CD4-positive, alpha-beta memory T cell (primary cell): ENCODE measurements at places on chromosomes 4 and X.
A peak's percentile ranks its signal among the peaks of the same experiment; 100 is the strongest.

- DNase-seq, result no peak
Measured at GRCh38 chrX:121000589-121000988, 15.0 kb upstream of the CT47A1 start.

DNA sequence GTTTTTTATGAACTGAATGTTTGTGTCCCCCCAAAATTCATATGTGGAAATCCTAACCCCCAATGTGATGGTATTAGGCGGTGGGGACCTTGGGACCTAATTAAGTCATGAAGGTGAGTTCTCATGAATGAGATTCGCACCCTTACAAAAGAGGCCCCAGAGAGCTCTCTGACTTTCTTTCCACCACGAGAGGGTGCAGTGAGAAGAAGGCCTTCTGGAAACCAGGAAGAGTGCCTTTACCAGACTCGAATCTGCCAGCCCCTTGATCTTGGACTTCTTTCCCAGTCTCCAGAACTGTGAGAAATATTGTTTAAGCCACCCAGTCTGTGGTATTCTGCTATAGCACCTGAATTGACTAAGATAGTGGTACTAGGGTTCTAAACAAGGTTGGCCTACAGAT, 40.8 kb downstream of the STK26 start:
- DNase-seq, result no peak

- peak; percentile 25 for DNase-seq
Measured at GRCh38 chrX:150587585-150588503, 19.4 kb downstream of the MTM1 start.

- no peak for DNase-seq
Measured at GRCh38 chr4:129092631-129093190, 628 bp downstream of the SCLT1 start.

- DNase-seq, result no peak
Measured at GRCh38 chrX:338281-338835, 19.8 kb upstream of the GTPBP6 start.

DNA sequence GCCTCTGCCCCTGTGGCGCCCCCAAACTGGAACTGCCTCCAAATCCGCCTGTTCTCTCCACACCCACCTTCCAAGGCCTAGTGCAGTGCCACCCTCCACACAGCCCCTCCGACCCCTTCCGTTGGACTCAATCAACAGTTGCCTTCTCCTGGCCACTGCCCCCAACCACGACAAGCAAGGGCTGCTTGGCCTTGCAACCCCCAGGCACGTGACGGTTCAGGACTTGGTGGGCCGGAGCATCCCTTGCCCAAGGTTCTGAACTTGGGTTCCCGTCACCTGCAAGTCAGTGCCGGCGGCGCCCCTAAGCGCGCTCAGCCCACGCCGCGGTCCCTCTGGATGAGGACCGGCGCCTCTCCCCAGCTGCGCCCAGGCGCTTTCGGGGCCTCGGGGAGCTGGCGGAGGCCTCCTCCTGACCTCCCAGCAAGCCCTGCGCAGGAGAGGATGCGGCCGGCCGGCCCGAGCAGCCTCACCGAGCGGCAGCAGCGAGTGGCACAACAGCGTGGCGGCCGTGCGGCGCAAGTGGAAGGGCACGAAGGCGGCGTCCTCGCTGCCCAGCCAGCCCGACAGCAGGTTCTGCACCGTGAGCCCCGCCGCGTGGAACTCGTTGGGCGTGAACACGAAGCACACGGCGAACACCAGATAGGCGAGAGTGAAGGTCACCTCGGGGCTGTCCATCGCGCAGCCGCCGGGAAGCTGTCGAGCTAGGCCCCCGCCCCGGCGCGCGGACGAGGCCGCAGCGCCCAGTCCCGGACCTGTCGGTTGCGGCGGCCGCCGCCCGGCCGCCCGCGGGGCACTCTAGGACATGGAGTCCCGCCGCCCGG, 750 bp downstream of the TMEM129 start:
- DNase-seq, result peak; percentile 67

- no peak for DNase-seq
Measured at GRCh38 chrX:66931713-66932112, 292.8 kb upstream of the EDA2R start.

DNA sequence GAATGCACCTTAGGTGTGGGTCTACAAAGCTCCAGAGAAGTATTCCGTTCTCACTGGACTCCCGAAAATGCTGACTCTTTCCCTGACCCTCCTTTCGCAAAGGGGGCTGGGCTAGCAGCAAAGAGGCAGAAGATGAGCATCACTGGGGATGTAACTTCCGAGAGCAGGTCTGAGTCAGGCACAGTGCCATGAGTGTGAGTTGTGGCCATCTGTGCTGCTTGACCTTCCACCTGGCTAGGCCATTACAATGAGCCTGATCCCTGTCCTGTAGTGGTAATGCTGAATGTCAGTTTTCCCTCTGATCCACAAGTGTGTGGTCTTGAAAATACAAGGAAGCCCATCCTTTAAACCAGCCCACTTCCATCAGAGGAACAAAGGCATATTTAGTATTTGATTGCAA, 479.4 kb downstream of the AFF2 start:
- DNase-seq, result no peak

- no peak for DNase-seq
Measured at GRCh38 chr4:3285558-3286334, 7.1 kb upstream of the RGS12 start.

DNA sequence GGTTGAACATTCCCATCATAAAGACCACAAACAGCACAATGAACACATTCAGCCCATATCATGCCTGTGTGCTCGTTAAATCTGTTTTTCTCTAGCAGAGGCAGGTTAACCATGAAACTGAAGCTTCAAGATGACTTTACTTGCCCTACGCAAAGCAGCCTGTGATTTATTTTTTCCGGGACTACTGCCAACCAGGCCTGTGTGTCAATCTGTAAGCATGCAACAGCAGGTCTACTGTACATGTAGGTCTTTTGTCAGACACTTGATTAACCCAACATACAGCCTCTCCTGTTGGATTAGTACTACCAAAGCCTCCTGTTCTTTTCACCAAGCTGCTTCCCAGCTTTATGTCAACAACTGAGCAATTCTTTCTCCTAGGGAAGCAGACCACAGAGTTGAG, 85.5 kb upstream of the ACSL1 start:
- DNase-seq, result no peak

DNA sequence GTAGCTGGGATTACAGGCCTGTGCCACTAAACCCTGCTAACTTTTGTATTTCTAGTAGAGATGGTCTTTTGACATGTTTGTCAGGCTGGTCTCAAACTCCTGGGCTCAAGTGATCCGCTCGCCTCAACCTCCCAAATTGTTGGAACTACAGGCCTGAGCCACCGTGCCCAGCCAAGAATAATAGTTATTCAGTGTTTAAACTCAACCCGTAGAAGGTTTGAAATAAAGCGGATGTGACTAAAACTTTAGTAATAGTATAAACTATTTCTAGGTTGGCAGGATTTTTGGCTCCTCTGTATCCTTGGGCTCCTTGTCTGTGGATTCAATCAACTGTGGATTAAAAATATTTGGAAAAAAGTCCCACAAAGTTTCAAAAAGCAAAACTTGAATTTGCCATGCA, 37.8 kb downstream of the PCDH10 start:
- DNase-seq, result no peak

- no peak for DNase-seq
Measured at GRCh38 chr4:40990236-40990898, 224.0 kb downstream of the APBB2 start.

- no peak for DNase-seq
Measured at GRCh38 chr4:102809691-102810090, 17.7 kb downstream of the UBE2D3 start.
